ENCODE measurements at places on chromosomes 13 and 19. TPM values are rescaled to one million over a fixed set of nuclear protein-coding genes. Genes with fewer than 3 reads are reported as not detected.

CUL4A gene
- total RNA-seq: 89.4 TPM

SHFL gene
- total RNA-seq: 13.1 TPM

MUC16 gene
- under 0.01 TPM for total RNA-seq

FREM2 gene
- 1.7 TPM for total RNA-seq

PRKCG gene
- total RNA-seq: not detected

SDHAF1 gene
- total RNA-seq: 8.4 TPM

DNA sequence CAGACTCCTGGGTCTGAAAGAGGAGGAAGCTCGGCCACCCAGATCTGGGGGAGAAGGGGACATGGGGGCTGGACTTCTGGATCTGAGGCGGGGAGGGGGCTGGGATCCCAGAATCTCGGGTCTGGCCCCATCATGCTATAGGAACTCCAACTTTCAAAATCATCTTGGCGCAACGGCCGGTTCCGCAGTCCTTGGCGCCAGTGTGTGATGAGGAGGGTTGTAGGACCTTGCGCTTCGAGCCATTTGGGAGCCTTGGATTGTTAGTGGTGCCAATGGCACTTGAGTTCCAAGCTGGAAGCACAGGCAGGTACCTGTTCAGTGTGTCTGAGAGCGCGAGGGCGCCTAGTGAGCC, 324 bp downstream of the RUVBL2 start:
- H3K27me3 ChIP-seq: no peaks in the 10 kb centered on the region
- peaks cover 13% of the 10 kb centered on the region for H3K4me1 ChIP-seq
- H3K27ac ChIP-seq: peak overlapping the region; percentile 99

DNA sequence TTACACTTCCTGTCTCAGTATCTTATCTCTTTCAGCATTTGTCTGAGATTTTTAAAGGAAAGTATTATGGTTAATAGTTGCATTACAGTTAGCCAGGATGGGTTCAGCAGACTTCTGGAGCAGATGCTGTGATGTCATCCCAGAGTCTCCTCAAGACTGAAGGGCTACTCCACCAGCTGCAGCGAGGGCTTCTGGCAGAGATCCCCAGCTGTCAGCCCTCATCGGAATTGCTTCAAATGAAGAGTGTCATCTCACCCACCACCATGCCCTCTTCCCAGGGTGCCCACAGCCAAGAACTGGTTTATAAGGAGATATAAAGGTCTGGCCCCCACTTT, 84.4 kb downstream of the FAM216B start:
- H3K27me3 ChIP-seq: no peaks in the 10 kb centered on the region
- DNase-seq: no peak
- H3K4me1 ChIP-seq: no peaks in the 10 kb centered on the region
- no peak overlapping the region for H3K27ac ChIP-seq
- H3K36me3 ChIP-seq: no peaks in the 10 kb centered on the region
- H3K4me3 ChIP-seq: no peak overlapping the region

DNA sequence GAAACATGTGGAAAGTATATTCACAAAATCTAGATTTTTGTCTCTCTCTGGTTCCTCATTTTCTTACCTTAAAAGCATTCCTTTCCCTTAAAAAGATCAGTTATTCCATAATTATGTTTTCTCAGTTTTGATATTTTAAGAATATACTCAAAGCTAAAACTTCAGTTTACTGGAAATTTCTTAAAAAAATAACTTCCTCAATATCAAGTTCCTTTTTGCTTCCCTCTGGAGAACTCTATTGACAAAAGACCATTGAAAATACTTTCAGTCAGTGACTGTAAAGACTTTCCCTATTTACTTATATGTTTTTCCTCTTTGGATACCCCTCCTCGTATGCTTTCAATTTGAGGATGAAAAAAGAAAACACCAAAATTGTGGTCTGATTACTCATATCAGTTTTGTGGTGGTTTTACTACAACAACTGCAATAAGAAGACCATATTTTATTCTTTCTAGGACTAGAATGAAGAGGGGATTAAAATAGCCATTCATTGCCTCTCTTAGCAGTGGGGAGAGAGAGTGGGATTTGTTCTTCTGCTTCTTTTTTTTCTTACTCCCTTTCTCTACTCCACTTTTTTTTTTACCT, 113.2 kb downstream of the ESD start:
- H3K27me3 ChIP-seq: no peaks in the 10 kb centered on the region
- no peak for DNase-seq
- no peaks in the 10 kb centered on the region for H3K36me3 ChIP-seq
- no peak overlapping the region for H3K4me3 ChIP-seq
- peaks cover 57% of the 10 kb centered on the region for H3K4me1 ChIP-seq

GRCh38 chr13:102580552-102581169, 16.1 kb upstream of the TPP2 start:
- no peaks in the 10 kb centered on the region for H3K36me3 ChIP-seq
- no peak for DNase-seq
- no peaks in the 10 kb centered on the region for H3K4me1 ChIP-seq

- no peak overlapping the region for H3K27ac ChIP-seq
- no peaks in the 10 kb centered on the region for H3K36me3 ChIP-seq
- H3K4me1 ChIP-seq: no peaks in the 10 kb centered on the region
- no peak overlapping the region for H3K4me3 ChIP-seq
- H3K27me3 ChIP-seq: no peaks in the 10 kb centered on the region
Measured at GRCh38 chr13:42078128-42078808, 29.8 kb downstream of the DGKH start.

DNA sequence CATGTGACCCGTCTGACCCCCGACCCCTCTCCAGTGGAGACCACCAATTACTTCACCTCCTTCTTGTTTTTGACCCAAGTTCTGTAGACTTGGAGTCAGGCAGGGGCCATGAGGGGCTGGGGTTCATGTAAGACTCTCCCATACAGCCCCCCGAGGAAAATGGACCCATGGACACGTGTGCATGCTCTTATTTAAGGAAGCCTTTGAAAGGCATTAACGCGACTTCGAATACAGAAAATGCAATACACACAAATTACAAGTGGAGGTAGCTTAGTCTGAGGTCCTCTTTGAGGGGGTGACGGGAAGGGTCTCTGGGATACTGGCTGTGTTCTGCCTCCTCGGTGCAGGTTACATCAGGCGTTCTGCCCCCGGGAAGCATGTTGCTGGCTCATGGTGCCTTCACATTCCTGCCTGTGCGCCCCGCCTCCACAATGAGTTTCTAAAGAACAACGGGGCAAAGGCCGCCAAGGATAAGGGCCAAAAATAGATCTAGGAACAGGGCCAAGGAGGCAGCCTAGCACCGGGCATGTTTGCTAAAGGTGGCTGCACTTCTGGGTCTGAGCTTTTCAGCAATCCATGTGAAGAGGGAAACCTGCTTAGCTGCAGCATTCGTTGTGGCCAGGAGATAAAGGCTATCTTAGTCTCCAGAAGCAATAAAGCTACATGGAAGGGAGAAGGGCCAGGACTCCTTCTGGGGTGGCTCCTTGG, 54.5 kb downstream of the RAB20 start:
- DNase-seq: peak; percentile 53
- H3K27ac ChIP-seq: peak overlapping the region; percentile 74
- no peaks in the 10 kb centered on the region for H3K36me3 ChIP-seq
- H3K4me3 ChIP-seq: no peak overlapping the region
- H3K27me3 ChIP-seq: no peaks in the 10 kb centered on the region

- no peaks in the 10 kb centered on the region for H3K4me1 ChIP-seq
- no peaks in the 10 kb centered on the region for H3K36me3 ChIP-seq
- H3K27ac ChIP-seq: no peak overlapping the region
- no peak for DNase-seq
Measured at GRCh38 chr19:32809254-32809653, 60.3 kb downstream of the SLC7A9 start.

DNA sequence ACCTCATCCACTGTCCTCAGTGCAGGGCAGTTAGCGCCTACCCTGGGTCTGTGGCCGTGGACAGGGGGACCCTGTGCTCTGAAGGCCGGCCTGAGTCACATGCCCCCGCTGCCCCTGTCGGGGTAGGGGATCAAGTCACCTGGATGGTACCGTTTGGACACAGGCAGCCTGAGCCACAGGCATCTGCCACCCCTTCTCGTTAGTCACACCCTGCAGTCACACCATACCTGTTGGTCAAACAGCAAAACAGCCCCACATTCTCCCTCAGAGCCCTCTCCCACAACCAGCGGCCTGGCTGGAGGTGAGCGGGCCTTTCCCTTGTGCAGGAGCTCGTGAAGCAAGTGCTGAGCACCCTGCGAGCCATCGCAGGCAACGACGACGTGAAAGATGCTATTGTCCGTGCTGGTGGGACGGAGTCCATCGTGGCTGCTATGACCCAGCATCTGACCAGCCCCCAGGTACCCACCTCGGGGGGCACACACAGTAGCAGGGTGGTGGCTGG, 8.8 kb upstream of the SLC25A42 start:
- no peak overlapping the region for H3K27ac ChIP-seq
- DNase-seq: no peak
- peaks cover 78% of the 10 kb centered on the region for H3K4me1 ChIP-seq
- H3K4me3 ChIP-seq: no peak overlapping the region

- no peaks in the 10 kb centered on the region for H3K36me3 ChIP-seq
- no peaks in the 10 kb centered on the region for H3K4me1 ChIP-seq
- H3K27ac ChIP-seq: peak within 1 kb of the TSS; percentile 28
- no peaks in the 10 kb centered on the region for H3K27me3 ChIP-seq
Measured at GRCh38 chr19:52336117-52336790, at the start of gene ZNF610. ZNF610 (plus strand) TSS chr19:52336243; CDS start chr19:52349173, 12,930 bp downstream.

- no peaks in the 10 kb centered on the region for H3K36me3 ChIP-seq
- H3K27ac ChIP-seq: peak within 1 kb of the TSS; percentile 5
- no peak within 1 kb of the TSS for H3K4me3 ChIP-seq
- H3K4me1 ChIP-seq: peaks cover 21% of the 10 kb centered on the region
Measured at GRCh38 chr13:49627831-49628652, at the start of gene ARL11. ARL11 (plus strand) TSS chr13:49628507; CDS start chr13:49630448, 1,941 bp downstream.

DNA sequence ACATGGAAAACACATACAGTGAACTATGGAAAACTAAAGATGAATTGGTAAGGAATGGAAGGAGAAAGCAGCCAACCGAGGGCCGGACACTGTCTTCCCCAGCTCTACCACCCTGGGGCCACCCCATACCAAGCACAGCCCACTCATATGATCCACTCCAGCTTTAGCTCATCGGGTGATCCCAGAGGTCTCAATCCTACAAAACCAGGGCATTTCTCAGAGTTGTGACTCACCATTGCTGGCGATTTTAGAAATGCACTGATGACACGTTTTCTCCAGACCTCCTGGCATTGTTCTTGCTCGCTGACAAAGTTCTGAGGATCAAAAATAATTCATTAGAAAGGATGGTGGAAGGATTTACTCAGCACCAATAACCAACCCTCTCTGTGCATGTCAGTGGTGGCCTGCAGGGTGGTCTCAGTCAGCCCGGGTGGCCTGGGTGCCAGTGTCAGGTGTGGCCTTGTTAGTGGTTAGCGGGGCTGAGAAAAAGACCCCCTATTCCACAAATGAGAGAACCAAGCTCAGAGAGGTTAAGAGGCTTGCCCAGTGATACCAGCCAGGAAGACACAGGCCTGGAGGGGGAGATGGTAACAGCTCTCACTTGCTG, 6.6 kb downstream of the TMEM272 start:
- no peaks in the 10 kb centered on the region for H3K27me3 ChIP-seq
- DNase-seq: no peak
- no peaks in the 10 kb centered on the region for H3K4me1 ChIP-seq
- no peak overlapping the region for H3K27ac ChIP-seq
- no peaks in the 10 kb centered on the region for H3K36me3 ChIP-seq

DNA sequence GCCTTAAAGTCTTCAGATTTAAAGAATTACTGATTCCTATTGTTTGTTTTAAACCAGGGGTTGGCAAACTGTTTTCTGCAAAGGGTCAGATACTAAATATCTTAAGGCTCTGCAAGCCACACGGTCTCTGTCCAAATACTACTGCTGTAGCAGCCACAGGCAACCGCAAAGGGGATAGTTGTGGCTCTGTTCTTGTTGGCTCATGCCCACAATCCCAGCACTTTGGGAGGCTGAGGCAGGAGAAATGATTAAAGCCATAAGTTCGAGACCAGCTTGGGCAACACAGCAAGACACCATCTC, 22.4 kb downstream of the RANBP3 start:
- H3K27ac ChIP-seq: no peak overlapping the region
- peaks cover 25% of the 10 kb centered on the region for H3K4me1 ChIP-seq
- H3K4me3 ChIP-seq: no peak overlapping the region
- H3K27me3 ChIP-seq: no peaks in the 10 kb centered on the region
- DNase-seq: no peak

DNA sequence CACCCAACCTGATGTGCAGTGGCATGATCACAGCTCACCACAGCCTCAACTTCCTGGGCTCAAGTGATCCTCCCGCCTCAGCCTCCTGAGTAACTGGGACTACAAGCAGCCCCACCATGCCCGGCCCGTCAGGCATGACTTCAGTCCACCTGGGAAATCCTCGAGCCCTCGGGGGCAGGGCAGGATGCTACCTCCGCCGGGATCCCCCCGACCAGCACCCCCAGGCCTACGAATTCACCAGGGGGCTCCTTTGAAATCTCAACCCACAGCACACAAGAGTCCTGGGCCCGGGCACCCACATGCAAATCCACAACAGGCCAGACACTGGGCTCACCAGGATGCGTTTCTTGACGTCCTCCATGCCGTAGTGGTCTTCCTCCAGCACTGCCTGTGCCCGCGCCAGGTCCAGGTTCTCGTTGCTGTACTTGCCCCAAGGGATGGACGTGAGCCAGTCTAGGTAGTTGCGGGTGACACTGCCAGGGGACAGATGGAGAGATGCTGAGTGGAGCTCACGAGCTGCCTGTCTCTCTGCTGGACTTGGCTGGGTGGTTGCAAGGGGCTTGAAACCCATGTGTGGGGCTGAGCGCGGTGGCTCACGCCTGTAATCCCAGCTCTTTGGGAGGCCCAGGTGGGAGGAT, 10.5 kb downstream of the RPL36 start:
- H3K27me3 ChIP-seq: no peaks in the 10 kb centered on the region
- H3K4me1 ChIP-seq: no peaks in the 10 kb centered on the region
- peaks cover 55% of the 10 kb centered on the region for H3K36me3 ChIP-seq
- DNase-seq: peak; percentile 29
- H3K4me3 ChIP-seq: no peak overlapping the region

GRCh38 chr13:34124666-34125306, 306.8 kb downstream of the RFC3 start:
- H3K36me3 ChIP-seq: no peaks in the 10 kb centered on the region
- H3K4me1 ChIP-seq: no peaks in the 10 kb centered on the region
- no peaks in the 10 kb centered on the region for H3K27me3 ChIP-seq

DNA sequence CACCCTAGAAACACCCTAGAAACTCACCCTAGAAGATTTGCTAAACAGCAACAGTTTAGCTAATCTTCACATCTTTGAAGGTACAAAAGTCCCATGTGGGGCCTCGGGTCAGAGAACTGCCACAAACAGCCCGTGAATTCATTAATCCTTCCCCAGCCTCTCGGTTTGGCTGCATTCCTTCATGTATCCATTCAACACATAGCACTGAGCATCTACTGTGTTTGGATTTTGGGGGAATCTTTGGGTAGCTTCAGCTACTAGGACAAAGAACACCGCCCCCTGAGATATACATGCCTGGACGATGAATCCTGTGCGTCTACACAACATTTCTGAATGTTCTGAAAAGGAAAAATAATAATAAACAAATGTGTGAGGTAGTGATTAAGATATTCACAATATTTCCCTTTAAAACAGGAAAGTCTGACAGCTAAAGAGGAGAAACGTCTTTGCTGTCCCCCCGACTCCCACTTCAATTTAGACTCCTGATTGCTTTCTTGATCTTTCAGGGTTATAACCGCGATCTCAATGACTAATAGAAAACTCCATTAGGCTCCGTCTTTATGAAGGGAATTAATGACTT, 63.5 kb downstream of the ALOX5AP start:
- no peak for DNase-seq
- H3K36me3 ChIP-seq: no peaks in the 10 kb centered on the region
- no peaks in the 10 kb centered on the region for H3K27me3 ChIP-seq
- no peak overlapping the region for H3K27ac ChIP-seq
- peaks cover 26% of the 10 kb centered on the region for H3K4me1 ChIP-seq
